ENCODE measurements at places on chromosomes 4 and X.

DNA sequence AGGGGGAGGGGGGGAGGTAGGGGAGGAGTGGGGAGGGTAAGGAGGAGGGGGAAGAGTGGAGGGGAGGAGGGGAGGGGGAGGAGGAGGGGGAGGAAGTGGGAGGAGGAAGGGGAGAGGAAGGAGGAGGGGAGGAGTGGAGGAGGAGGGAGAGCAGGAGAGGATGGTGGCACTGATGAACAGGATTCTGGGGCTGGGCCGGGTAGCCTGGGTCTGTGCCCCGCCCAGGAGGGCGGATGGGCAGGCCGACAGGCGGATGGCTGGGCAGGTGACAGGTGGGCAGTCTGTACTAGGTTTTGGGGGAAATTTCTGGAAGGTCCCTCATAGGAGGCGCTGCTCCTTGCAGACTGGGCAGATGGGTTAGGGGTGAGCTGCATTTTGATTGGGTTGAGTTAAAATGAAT is 66.0 kb upstream of the ADRA2C start:
- no peak for DNase-seq

DNA sequence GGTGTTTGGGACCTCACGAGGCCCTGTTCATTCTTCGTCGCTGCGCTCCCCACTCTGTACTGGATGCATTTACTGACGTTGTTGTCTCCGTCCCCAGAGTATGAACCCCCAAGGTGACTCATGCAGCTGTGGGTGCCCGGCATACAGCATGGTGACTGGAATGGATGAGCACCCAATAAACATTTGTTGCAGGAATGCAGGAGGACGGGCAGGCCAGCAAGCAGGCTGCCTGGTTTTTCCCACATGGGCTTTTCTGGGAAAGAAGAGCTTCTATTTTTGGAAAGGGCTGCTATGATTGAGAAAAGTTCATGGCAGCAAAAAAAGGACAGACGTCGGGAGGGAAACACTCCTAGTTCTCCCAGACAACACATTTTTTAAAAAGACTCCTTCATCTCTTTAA is 893 bp upstream of the SOD3 start:
- no peak for DNase-seq

- no peak for DNase-seq
These were observed 236.1 kb downstream of the SPRY1 start for GRCh38 chr4:123632693-123633030.

- no peak for DNase-seq
These were observed 30.3 kb upstream of the ENOX2 start for GRCh38 chrX:130933358-130933757.

DNA sequence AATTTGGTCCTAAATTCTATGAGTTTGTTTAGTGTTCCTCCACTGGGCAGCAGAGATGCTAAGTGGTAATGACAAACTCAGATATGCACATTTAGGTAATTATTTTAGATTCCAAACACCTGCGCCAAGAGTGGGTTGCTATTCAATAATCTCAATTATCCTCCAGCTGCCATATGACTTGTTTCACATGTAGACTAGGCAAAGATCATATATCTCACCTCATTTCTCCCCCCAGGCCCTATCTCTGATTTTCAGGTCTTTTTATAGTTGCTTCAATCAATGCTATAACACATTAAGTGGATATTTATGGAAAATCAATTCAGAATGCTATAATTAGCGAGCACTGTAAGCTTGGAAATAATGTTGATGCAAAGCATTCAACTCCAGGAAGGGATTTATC is 217.6 kb downstream of the KCTD8 start:
- no peak for DNase-seq
